ENCODE measurements at places on chromosomes 2 and 18. TPM values are rescaled to one million over a fixed set of nuclear protein-coding genes. Genes with fewer than 3 reads are reported as not detected.

DNA sequence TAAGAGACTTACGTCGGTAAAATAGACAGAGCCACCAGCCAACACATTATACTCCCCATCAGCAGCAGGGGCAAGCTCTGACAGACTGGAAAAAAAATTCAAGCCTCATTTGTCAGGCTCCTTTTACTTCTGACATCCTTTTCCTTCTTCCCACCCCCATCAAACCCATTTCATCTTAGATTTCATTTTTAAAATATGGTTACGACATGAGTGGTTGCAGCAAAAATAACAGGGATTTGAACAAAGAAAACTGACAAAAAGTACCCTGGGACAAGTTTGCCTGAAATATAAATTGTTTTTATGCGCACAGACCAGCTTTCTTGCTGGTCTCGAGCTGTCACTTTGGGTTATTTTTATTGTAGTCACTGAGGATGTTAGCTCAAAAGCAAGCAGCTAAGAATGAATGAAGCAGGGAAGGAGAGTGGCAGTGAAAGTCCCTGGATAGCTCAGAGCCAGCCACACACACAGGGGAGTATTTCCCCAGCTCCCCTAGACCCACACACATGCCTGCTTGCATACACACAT, 30.7 kb upstream of the LINC00305 start:
- no peak overlapping the region for H3K27ac ChIP-seq
- no peaks in the 10 kb centered on the region for H3K27me3 ChIP-seq
- no peaks in the 10 kb centered on the region for H3K36me3 ChIP-seq
- no peak for DNase-seq
- no peak overlapping the region for H3K4me3 ChIP-seq

DNA sequence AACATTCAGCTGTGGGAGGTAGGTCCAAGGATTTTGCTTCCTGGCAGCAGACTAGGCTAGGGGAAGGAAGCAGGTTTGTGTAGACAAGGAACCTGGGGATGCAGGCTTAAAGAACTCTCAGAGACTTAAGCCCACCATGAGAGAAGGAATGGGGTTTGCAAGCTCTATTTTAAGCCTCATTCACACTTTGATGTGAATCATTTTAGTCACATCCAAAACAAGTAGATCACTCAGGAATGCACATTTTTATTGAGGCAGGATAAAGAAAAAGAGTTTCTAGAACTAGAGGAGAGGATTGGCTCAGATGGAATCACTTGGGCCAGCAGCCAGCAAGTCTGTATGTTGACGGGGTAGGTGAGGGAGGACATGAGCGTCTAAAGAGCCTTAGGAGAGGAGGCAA, 3.3 kb upstream of the NAPG start:
- no peaks in the 10 kb centered on the region for H3K27me3 ChIP-seq
- no peak overlapping the region for H3K4me3 ChIP-seq
- peaks cover 27% of the 10 kb centered on the region for H3K4me1 ChIP-seq
- H3K27ac ChIP-seq: no peak overlapping the region
- DNase-seq: no peak

DNA sequence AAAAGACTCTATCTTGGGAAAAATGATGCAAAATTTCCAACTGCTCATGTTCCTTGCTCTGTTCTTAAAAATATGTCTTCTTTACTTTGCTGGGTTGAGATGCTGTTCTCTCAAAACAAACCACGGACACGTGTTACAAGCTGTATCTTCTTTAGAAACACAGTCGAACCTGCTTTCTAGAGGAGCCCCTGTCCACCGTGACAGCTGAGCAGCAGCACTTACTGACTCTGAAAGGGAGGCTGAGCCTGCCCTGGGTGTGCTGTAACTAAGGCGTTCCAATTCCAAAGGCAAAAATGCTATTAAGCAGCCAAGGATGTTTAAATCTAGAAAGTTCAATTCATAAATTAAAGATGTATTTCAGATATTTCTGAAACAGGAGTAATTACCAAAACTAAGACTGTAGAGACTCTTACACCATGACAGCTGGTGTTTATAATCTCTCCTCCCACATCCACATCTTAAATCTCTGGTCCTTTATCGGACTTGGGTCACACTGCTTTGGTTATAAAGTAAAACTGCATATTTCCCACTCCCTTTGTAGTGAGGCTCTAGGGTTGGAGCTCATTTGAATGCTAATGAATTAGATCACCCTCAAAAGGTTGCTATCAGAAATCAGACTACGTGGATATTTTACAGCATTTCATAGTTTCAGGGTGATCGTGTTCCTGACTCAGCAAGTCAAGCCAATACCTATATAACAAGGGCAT, 281.2 kb upstream of the LYPD1 start:
- no peaks in the 10 kb centered on the region for H3K27me3 ChIP-seq
- H3K36me3 ChIP-seq: no peaks in the 10 kb centered on the region
- no peak for DNase-seq
- H3K27ac ChIP-seq: no peak overlapping the region
- H3K4me3 ChIP-seq: no peak overlapping the region
- H3K4me1 ChIP-seq: no peaks in the 10 kb centered on the region

The MEP1B gene
- not detected for total RNA-seq

The PRKAG3 gene
- total RNA-seq: not detected

The CSRNP3 gene
- 1.9 TPM for total RNA-seq

The IL1RN gene
- total RNA-seq: 41.7 TPM
